Left ventricle myocardium inferior (tissue), 1 donor: ENCODE measurements at places on chromosomes 5 and 9.

DNA sequence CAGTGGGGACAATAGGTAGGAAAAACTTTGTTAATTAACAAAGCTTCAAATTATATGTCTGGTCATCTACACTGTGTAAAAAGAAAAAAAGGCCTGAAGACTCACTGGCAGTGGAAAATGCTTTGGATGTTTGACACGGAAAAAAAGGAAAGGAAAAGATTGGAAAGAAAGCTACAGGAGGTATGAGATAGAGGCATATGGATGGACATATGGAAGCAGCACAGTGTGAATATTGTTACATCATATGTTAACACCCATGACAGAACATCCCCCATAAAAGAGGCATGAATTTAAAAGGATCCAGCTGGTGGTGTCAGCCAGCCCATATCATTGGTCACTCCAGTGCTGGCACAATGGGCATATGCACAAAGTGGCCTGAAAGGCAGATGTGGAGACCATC, 19.0 kb upstream of the ADAMTS19 start:
- no peak for DNase-seq

DNA sequence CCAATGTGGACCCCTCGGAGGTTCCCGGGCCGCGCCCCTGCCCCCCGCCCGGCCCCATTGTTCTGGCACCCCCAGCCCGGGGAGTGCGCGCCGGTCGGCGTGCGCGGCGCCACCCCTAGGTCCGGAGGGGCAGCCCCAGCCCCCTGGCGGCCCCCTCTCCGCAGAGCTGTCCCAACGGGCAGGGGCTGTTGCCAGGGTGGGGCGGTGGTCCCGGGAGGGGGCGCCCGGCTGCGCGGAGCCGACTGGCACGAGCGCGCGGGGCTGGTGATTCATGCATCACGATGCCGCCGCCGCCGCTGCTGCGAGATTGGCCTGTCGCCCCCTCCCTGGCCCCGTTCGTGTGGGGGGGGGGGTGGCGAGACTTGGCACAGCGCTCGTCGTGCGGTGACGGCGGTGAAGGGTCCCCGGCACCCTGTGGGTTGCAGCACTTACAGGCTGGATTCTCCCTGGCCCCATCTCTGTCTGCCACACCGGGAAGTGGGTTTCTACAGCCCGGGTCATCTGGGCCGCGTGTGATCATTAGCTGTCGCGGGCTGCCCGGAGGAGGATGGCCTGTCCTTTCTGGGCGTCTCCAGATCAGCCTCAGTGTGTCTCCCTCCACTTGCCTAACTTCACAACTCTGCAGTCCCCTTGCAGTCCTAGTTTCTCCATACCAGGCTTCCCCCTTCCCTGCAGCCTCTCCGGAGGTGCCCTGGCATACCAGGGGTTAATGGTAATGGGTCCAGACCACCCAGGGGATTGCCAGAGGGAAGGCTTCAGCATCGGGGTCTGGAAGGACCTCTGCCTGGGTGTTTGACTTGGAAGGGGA, 858 bp downstream of the NCS1 start:
- no peak for DNase-seq

- peak; percentile 92 for DNase-seq
Measured at GRCh38 chr5:177478711-177479646, 5.5 kb upstream of the DBN1 start.

- DNase-seq, result no peak
Measured at GRCh38 chr5:42390115-42390514, 33.1 kb upstream of the GHR start.

DNA sequence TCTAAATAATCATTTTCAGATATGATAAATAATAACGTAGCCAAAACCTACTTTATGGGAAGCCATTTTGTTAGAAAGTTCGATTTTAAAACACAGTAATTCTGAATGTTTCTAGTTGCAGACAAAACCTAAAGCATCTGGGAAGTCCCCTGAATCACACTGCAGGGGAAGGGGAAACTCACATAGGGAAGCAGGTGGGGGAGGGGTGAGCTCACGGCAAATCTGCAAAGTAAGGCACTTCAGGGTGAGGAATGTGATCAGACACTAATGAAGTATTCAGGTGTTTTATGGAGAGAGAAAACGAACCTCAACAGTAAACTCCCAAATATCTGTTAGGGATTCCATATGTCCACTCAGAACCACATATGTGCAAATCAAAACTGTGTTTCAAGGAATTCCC, 70.7 kb downstream of the EPB41L4A start:
- no peak for DNase-seq

GRCh38 chr5:78895616-78896015, 89.5 kb downstream of the ARSB start:
- no peak for DNase-seq

GRCh38 chr5:59893429-59894227, at the start of gene PDE4D:
TSS of gene PDE4D (minus strand) at chr5:59893726.
- DNase-seq, result peak; percentile 43

DNA sequence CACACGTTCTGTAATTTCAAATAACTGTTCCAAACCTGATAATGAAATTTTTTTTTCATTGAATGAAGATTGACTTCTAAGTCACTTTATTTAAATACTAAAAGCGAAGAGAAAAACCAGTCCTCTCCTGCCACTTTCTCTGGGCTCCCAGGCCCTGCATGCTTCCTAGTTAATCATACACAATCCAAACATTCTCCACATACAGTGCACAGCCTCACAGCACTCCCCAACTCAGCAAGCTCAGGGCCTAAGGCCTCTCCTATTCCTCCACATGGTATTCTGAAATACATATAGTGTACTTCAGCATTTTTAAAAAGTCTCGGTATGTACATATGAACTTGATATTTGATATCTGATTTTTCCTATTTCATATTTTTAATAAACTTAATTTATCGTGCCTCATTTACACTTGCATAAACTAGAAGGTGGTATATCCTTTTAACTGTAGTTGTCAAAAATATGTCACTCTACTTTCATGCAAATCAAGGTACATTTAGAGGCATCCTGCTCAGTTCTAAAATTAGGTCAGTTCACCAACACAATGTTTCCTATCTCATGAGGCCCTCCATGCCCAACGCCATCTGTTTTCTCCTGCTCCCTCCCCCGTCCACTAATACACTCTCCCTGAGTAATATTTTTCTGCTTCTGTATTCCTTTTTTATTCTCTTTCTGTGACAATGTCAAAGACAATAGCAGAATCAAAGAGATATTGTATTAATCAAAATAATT, 206.7 kb downstream of the ARRDC3 start:
- DNase-seq, result no peak

DNA sequence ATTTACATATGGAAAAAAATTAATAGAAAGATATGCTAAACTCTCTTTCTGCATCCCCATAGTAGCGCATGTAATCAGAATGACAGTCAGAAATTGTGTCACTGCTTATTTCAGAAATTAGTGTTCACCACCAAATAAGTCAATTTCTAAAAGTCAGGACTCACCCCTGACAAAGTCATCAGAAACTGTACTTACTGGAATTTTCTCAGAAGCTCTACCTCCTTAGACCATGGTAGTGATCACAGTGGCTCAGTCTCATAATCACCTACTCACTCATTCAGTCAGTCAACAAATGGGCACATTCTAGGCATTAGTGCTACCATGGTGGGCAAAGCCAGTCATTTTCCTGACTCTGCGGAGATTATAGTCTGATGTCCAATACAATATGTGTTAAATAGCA, 22.0 kb downstream of the THBS4 start:
- no peak for DNase-seq

DNA sequence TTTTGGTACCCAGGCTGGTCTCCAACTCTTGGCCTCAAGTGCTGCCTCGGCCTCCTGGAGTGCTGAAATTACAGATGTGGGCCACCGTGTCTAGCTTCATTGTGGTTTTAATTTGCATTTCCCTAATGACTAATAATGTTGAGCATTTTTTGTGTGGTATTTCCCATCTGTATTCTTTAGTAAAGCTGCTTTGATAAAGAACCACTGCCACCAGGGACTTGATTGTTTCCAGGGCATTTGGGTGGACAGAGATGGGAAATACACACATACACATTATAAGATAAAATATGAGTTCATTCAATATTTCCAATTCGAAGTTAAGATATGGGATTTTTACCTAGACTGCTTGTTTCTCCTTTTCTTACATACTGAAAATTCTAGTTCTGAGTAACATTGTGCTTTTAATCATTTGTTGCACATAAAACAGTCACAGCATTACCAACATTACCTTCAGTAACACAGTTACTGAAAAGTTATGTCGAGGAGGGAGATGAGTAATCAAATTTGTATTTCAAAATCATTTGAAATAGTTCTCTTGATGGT, 28.9 kb downstream of the HABP4 start:
- DNase-seq, result no peak

GRCh38 chr5:112289465-112289864, 129.6 kb downstream of the EPB41L4A start:
- no peak for DNase-seq

DNA sequence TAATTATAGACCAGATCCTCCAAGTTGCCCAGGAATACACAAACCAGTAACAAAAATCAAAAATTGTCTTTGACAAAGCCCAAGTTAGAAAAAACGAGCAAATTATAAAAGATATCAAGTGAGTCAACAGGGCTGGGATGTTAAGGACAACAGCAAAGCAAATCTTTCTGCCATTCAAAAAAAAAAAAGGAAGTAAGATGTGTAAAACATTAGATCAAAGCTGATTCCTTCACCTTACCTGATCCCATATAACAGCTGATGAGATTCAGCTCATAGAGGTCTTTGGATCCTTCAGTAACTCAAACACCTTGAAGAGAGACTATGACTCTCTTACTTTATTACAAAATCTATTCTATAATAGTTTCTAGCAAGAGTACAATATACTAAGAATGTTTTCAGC, 100.9 kb downstream of the STRBP start:
- no peak for DNase-seq

DNA sequence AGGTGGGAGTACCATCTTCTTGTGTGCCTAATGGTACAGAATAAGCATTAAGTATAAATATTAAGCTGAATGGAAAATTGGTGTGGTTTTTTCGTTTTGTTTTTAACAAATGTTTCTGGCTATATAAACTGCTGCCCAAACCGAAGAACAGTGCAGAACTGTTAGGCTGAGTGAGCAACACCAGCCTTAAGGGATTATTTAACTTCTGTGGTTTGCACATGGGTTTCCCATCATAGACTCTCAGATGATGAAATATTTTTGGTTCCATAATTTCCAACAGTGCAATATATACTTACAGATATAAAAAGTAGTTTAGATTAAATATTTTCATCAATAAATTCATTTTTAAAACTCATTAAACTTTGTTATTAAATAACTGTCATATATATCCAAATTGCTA, 16.4 kb downstream of the C5orf63 start:
- DNase-seq, result no peak
